NCI-H524 treated with DMSO at 0.1 percent for 48 hours (cell line): ENCODE measurements at places on chromosomes 5 and 9.
A peak's percentile ranks its signal among the peaks of the same experiment; 100 is the strongest.

DNA sequence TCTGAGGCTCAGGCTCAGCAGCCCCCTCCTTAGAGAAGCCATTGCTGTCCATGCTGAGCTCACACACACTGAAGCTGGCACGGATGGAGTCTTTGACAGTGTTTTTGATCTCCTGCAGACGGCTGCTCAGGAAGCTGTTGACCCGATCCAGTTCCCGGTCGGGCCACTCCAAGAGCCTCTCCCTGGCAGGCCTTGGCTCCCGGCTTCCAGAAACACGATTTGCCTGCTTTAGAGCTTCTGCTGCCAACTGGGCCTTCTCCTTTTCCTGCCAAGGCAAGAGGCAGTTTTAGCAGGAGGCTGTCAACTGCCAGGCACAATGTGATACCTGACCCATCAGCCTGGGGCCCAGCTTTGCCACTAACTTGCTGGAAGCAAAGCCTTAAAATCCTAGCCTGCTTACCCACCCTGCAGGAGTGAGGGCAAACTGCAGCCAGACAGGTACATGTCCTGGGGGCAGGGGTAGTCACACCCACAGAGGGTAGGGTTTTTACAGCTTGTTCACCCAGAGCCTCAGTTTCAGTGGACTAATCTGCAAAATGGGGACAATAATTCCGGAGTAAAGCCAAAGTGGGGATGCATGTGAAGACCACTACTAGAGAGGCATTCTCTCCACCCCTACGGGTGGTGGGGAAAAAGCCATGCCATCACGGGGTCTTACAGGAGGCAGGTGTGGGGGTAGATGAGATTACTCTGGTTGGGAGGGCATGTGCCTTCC lies 8.3 kb upstream of the DDX41 start:
- no peak for DNase-seq

- DNase-seq, result no peak
Measured at GRCh38 chr5:95731571-95732554, 727 bp downstream of the RHOBTB3 start.

DNA sequence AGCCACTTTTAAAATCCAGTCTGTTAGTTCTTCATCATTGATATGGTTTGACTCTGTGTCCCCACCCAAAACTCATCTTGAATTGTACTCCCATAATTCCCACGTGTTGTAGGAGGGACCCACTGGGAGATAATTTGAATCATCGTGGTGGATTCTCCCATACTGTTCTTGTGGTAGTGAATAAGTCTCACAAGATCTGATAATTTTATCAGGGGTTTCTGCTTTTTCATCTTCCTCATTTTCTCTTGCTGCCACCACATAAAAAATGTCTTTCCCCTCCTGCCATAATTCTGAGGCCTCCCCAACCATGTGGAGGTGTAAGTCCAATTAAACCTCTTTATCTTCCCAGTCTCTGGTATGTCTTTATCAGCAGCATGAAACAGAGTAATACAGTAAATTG lies 26.9 kb upstream of the SH3TC2 start:
- DNase-seq, result no peak

DNA sequence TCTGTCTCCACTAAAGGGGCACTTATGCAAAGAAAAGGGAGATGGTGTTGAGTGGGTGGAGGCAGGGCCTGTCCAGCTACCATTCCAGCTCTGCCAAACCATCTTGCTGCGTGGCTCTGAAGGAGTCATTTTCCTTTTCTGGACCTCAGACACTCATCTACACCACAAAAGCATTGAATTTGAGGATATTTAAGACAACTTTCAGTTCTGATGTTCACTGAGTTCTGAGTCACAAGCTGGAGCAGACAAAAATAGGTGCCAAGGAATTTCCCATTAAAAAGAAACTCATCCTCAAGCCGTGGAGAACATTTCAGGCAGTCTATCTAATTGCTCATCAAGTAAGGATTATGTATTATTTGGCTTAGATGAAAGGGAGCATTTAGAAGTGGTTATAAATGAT lies 195.0 kb upstream of the TBC1D2 start:
- DNase-seq, result no peak

- no peak for DNase-seq
Measured at GRCh38 chr9:83937861-83938455, 16.7 kb upstream of the KIF27 start.

GRCh38 chr9:36423206-36423605 lies 23.1 kb upstream of the RNF38 start:
- DNase-seq, result no peak

DNA sequence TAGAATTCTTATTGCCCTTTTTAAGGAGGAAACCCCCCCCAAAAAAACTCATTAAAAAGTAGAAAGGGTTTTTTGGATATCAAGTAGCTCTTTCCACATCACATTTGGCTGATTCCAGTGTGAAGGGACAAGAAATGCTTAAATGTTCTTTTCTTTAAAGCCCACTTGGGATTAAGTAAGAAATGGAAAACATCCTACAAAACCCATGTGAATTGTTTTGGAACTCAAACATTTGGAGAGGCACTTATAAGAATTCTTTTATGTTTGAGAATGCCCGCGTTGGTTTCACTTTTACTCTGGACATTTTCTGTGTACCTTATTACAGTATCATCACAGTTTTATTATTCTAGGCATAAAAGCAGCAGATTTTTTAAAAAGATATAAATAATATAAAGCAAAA lies 301.1 kb upstream of the ACTBL2 start:
- DNase-seq, result no peak

DNA sequence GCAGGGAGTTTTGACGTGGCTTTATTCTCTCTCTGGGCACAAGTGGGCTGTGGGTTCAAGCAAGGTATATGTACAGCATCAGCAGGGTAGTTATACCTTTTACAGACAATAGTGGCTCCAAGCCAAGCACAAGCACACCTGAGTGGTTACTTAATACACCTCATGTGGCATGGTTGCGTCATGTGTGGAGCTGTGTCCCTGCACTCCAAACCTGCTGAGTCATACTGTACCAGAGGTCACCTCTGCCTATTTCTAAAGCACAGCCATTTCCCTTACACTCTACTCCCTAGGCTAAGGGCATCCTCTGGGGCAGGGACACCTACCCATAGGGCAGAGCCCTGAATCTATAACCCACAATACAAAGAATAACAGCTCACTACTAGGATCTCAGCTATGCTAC lies 147.3 kb downstream of the OSTF1 start:
- DNase-seq, result no peak

DNA sequence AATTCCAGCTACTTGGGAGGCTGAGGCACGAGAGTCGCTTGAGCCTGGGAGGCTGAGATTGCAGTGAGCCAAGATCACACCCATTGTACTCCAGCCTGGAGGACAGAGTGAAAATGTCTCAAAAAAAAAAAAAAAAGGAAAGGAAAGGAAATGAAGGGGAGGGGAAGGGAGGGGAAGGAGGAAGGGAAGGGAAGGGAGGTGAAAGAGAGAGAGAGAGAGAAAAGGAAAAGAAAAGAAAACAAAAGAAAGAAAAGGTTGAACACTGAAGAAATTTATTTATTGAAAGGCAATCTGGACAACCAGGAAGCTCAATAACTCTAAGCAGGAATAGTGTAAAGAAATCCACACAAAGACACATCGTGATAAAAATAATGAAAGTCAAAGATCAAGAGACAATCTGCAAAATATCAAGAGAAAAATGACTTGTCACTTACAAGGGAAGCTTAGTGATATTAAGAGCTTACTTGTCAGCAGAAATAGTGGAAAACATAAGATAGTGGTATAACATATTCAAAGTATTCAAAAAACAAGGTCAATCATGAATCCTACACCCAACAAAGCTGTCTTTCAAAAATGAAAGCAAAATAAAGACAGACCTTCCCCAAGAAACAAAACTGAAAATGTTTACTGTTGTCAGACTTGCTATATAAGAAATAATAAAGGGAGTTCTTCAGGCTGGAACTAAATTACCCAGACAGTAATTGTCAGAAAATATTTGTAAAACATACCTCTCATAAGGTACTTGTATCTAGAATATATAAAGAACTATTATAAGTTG lies 10.9 kb upstream of the RIMOC1 start:
- no peak for DNase-seq

GRCh38 chr9:111078391-111079038 lies 40.2 kb upstream of the LPAR1 start:
- no peak for DNase-seq

GRCh38 chr5:154403776-154404387 lies 41.9 kb upstream of the SAP30L start:
- no peak for DNase-seq

DNA sequence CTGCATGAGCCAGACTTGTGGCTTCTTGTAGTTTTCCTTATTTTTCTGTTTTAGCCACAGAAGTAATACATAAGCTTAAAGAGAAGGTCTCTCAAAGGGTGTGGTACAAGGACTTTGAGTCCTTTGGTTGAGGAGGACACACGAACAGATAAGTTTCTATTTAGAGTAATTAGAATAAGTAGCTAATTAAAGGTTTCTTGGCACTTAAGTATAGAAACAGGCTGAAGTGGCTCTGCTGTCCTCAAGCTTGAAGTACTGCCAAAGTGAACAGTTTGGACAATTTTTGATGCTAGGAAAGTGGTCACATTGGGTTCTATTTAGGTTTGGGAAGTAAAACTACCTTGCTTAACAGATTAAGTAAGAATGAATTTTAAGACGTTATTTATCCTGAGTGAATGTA lies 278.3 kb upstream of the MPDZ start:
- DNase-seq, result no peak

DNA sequence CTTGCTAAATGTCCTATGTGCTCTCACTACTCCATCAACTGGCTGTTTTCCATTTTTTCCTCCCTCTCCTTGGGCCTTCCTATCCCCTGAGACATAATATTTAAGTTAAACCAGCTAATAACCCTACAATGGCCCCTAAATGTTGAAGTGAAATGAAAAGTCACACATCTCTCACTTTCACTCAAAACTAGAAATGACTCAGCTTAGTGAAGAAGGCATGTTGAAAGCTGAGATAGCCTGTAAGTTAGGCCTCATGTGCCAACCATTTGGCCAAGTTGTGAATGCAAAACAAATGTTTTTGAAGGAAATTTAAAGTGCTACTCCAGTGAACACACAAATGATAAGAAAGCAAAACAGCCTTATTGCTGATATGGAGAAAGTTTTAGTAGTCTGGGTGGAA lies 48.8 kb upstream of the CDH10 start:
- no peak for DNase-seq

- DNase-seq, result no peak
Measured at GRCh38 chr9:126448865-126449577, 122.4 kb downstream of the MVB12B start.

GRCh38 chr5:157286761-157287211 lies 20.9 kb downstream of the CYFIP2 start:
- DNase-seq, result no peak

GRCh38 chr5:73812962-73813588 lies 187.1 kb downstream of the ARHGEF28 start:
- DNase-seq, result no peak

DNA sequence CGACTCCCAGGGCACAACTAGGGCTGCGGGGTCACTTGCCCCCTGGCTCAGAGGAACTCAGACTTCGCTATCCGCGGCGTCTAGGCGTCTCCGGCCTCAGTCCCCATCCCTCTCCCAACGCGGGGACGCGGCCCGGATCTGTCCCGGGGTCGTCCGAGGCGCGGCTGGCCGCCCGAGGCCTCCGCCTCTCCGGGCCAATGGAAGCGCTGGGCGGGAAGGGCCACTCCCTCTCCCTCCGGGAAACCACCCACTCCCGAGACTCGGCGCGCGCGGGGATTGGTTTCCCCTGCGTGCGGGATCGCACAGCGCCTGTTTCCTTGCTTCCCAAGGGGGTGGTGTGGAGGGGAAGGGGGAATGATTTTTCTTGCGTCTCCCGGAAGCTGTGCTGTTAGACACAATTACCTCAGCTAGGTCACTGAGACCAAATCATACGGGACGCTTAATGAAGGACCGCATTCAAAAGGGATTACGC lies 38.3 kb downstream of the NR2F1 start:
- peak; percentile 75 for DNase-seq

- no peak for DNase-seq
Measured at GRCh38 chr5:180495292-180495691, 1.1 kb downstream of the CNOT6 start.

DNA sequence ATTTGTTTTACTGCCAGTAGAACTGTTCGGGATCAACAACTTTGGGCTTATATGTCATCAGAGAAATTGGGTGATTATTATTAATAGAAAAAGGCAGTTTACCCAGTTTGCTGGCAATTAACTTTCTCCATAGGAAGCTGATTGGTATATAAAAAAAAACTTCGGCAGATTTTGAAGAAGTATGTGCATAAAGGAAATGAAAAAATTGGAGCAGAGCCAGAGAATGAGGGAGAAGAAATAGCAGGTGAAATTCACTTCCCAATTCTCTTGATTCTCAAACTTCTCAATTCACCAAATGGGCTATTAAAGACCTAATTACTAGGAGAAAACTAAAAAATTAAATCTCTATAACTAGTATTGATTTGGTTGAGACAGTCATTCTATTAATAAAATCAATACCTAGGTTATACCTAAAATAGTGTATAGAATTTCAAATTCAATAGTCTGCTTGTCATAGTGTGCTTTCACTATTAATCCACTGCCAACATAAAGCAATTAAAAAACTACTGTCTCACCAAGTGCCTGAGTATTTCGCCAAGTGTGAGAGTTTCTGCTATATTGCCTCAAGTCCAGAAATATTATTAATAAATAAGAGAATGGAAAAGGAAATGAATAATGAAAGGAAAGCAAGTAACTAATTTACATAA lies 47.5 kb downstream of the STX17 start:
- no peak for DNase-seq

DNA sequence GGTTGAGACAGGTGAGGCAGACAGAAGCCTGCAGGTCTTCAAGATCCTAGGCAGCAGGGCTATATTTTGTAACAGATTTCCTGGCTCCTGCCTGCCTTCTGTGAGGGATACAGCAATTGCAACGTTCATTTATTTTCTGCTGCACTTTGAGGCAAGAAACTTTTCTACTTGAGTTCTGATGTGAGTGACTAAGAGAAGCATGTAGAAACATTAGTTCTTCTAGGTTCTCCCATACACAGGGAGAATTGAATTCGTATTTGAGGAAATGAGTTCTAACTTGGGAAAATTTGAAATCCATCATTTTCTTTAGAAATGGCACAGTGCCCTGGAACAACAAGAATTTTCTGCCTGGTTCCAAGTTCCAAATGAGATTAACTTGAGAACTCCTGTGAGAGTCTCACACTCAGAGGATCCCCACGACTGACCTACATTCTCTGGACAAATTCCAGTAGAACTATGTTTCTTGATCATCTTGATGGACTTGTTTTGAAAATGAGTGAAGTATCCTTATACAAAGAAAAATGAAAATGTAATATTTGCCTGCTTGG lies 15.0 kb downstream of the MAMDC2 start:
- no peak for DNase-seq

GRCh38 chr9:37423508-37423907 lies 1.0 kb downstream of the GRHPR start:
- no peak for DNase-seq

- no peak for DNase-seq
Measured at GRCh38 chr9:72473474-72474261, 47.7 kb upstream of the TMC1 start.

DNA sequence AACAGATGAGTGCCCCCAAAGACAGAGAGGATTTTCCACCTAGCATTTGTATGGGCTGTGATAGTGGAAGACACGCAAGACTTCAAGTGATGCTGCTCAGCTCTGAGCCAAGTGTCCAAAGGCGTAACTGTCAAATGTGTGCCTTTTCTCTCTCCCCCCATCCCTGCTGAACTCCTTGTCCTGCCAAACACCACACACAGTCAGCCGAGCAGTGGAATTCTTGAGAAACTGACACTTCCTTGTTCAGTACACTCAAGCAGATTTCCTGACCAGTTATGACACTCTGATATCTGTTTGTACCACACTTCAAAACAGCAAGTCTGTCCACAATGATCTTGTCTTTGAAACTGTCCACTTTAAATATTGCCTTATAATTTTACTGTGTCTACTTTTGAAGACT lies 166.4 kb downstream of the PIK3R1 start:
- no peak for DNase-seq
